ELF-1 (cell line): ENCODE measurements at places on chromosomes 5 and 9.

DNA sequence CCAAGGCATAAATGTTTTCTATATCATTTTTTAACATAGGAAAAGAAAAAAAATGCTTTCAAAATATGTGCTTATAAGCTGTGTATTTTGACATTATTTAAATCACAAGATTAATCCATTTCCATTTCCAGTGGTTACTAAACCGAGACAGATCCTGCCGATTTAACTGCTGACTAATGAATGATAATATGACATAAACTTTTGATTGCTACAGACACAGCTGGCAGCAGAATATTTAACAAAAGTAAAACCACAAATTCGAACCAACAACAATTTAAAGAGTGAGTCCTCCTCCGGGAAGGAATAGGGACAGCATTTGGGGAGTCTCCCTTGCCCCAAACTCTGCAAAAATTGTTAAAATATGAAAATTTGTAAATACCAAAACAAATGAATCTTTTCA, 401.3 kb upstream of the DAB2 start:
- no peak for DNase-seq

- no peak for DNase-seq
These were observed 13.9 kb upstream of the TMEM250 start for GRCh38 chr9:136132512-136133050.

- DNase-seq: no peak
These were observed 22.6 kb downstream of the UBE2QL1 start for GRCh38 chr5:6471252-6471651.

GRCh38 chr5:134439210-134439654, 27.6 kb upstream of the CDKN2AIPNL start:
- peak; percentile 65 for DNase-seq

GRCh38 chr9:126499911-126500599, 113.7 kb upstream of the LMX1B start:
- DNase-seq: peak; percentile 35
